ENCODE measurements at places on chromosomes 2 and 18.

DNA sequence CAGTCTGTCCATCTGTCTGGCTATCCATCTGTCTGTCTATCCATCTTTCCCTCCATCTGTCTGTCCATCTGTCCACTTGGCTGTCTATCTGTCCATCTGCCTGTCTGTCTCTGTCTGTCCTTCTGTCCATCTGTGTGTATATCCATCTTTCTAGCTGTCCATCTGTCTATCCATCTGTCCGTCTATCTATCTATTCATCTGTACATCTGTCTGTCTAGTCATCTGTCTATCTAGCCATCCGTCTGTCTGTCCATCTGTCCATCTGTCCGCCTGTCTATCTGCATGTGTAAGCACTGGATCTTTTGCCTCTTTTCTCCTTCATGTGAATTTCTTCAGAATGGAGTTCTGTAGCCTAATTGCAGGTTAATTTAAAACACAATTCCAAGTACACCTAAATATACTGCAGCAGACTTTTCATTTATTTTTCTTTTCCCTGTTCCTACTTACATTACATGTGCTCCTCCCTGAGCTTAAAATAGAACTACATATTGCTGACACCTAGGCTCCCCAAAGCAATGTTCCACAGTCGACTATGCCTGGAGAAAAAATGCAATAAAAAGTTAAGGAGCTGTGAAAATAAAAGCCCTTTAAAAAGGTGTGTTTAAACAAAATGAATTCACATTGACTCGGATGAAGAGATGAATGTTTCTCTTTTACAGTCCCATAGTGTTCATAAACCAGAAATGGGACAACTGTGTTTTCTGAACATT is 37.4 kb upstream of the TXNDC2 start:
- DNase-seq, result no peak

DNA sequence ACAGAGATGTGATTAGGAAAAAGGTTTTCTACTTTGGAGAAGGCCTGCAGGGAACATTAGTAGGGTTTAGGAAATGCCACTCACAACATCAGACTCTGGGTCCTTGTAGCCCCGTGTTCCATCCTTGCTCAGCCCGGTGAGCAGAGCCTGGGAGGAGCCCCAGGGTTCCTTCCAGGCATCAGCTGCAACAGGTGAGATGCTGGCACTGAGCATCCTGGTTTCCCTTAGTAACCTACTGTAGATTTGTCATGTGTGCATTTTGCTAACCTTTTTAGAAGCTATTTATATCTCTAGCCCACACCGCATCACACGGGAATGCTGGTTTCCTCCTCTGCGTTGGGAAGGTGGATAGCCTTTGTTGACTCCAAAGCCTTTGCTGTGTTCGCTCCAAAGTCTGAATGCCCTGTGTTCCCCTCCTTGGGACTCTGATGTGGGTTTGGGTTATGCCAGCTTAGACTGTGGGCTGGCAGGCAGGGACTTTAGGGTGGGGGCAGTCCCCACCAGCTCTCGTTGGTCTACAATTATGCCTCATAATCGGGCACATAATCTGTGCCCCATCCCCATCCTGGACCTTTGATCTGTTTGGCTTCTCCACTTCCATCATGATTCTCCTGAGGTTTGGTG is 69.3 kb downstream of the TMEM247 start:
- no peak for DNase-seq

DNA sequence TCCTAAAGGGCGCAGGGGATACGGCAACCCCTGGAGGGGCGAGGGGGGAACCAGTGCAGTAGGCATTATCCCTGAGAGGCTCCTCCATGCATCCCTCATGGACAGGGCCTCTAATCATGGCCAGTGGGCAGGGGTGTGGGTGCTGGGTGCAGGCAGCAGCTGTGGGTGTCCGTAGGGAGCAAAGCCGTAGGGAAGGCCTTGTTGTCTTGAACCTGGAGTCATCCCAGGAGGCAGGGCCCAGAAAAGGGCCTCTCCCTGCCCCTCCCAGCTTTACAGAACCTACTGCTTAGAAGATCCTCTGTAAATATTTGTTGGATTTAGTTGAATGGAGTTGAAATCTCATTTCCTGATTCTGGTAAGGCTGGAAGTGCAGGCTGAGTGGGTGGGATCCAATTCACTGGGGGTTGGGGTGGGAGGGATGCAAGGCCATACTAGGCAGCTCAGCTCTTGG is 207.0 kb upstream of the HAAO start:
- DNase-seq, result no peak

GRCh38 chr2:119638685-119639554 is 40.1 kb upstream of the TMEM177 start:
- DNase-seq, result peak; percentile 59

- DNase-seq, result no peak
Observed at GRCh38 chr2:121722479-121722878, 14.2 kb downstream of the NIFK start.

- DNase-seq, result no peak
Observed at GRCh38 chr2:239710953-239711861, 310.4 kb upstream of the HDAC4 start.

- DNase-seq, result no peak
Observed at GRCh38 chr2:101872480-101872879, 119.3 kb upstream of the IL1R2 start.

DNA sequence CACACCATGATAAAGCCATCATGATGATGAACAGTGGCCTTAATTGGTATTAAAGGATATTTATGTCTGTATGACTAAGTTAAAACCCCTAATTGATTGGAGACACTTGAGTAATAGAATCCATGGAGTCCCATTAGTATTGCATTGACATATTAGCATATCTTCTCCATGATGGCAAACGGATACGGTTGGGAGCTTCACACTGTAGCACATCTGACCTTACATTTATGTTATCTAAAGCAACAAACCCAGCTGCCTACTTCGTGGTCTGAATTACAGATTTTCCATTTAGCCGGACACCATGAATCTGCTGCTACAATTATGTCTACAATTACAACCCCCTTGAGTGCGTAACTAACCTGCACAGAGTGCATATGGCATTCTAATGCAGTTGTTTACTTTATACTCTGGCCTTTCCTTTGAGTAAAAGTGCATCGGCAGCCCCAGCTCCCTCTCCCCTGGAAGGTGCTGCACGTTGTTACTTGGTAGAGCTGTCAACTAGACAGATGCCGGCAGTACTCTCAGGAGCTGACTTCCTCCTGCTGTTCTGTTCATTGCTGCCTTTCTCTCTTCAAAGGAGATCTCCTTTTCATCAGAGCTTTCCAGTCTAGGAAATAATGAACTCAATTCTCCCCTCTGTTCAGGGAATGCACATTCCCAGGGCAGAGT is 92.1 kb downstream of the LRRC30 start:
- DNase-seq, result no peak

DNA sequence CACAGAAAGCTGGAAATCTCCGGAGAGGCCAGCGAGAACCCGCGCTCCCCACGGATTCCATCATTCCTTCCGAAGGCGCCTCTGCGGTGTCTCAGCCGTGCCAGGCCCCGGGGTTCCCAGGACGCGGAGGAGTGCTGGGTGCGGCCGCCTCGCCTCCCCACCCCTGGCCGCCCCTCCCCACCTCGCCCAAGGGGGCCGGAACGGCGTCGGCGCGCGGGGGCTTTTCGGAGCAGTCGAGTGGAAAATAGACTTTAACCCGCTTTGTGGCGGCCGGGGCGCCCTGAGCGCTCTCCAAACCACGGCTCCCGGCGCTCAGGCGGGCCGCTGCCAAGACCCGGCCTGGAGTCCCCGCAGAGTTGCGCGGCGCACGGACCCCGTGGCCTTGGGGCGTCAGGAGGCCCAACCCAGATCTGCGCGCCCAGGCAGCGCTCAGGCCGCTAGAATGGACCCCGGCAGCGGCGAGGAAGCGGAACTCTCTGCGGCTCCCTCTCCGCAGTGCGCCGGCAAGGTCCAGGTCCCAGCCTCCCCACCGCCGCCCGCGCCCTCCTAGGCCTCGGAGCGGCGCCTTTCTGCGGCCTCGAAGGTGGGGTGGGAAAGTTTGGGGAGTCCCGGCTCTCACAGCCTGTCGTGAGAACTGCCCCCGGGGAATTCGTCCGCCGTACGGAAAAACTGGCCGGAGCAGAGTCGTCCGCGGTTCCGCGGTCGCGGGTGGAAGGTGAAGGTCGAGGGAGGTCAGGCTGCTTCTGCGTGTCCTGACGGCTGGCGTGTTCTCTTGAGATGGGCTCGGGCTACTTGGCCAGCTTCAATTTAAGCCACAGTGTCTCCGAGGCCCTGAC is 1.2 kb upstream of the EMX1 start:
- no peak for DNase-seq

- DNase-seq, result no peak
Observed at GRCh38 chr2:217430916-217431576, 571.2 kb upstream of the TNP1 start.

DNA sequence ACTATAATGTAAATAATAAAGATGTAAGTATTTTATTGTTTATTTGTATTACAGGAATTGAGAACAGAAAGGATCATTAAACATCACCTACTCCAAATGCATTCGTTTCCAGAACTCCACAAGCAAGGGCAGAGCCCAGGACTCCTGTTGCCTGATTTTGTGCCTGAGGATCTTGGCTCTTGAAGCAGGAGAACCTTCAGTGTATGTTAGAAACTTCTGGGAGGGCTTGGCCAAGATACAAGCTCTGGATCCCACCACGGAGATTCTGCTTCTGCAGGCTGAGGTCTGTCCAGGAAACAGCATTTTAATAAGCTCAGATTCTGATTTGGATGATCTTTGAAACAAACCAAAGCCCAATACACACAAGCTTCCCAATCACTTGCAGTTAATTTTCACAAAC is 142.4 kb upstream of the SOX11 start:
- no peak for DNase-seq

DNA sequence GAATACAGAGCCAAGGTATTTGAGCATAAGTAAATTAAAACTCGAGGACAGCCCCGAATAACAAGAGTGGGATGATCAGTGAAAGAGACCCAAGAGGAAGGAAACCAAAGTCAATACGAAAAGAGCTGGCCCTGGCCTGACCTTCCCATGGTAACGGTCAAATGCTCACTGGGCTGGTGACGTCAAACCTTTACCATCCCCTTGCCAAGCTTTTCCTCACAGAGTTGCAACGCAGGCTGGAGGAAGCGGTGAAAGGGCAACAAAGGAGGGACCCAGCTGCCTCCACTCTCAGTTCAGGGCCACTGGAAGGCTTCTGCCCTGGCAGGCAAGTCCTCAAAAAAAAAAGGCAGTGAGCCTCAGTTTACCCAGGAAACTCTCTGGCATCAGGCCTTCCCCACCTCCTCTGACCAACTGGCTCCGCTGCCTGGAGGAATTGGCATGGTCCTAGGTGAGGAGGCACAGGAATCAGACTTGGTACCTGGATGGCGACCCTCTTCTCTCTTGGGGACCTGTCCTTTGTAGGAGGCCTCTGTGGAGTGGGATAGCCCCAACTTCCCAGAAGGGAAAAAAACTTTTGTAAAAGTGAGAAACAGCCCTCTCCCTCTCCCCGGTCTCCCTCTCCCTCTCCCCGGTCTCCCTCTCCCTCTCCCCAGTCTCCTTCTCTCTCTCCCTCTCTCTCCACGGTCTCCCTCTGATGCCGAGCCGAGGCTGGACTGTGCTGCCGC is 212.4 kb downstream of the ANAPC1 start:
- DNase-seq, result no peak

DNA sequence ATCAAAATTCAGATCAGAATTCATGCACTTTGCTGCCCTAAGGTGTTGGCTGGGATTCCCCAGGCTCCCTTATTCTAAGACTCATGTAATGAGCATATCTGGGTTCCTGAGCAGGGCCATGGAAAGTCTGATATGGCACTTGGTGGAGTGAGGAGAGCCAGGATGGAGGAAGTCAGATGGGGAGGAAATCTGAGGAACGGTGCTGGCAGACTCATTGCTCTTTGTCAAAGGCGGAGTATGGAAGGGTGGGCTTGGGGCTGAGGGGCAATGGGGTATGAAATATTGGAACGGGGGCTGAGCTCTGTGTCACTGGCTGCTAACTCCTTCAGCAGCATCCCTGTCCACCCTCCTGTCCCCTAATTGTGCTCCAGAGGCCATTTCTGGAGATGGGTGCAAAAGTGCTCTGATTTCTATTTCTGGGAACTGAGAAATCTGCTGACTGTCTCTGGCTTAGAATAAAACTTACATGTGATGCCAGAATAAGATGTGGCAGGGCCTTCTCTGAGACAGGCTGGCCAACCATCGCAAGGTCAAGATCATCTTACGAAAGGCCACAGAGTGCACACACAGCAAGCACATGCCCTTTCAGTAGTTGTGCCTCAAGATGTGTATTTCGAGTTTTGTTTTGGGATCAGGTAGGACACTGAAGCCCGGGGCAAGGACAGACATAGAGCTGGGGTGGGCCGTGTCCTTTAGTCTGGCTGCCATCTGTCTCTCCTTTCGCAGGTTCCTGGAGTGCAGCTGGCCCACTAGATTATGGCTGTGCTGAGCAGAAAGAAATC is 480.0 kb upstream of the HS6ST1 start:
- DNase-seq, result no peak

- no peak for DNase-seq
Observed at GRCh38 chr18:13151656-13152055, 66.9 kb upstream of the LDLRAD4 start.

DNA sequence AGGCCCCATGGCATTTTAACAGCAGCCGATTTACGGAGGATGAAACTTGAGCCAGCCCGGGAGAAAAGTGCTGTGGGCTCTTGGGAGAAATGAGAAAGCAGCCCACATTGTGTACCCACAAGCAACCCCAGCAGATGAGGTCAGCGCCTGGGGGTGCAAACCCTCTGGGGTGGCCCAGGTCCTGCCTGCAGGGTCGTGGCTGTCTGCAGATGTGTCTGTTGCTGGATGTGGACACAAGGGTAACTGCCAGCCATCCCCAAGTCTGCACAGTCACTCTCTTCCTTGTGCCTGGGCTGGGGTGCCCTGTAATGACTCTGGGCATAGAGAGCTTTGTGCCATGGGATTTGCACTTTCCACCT is 170.8 kb downstream of the PRKCE start:
- DNase-seq, result no peak

GRCh38 chr2:230932556-230933511 is 7.8 kb upstream of the GPR55 start:
- DNase-seq, result no peak

DNA sequence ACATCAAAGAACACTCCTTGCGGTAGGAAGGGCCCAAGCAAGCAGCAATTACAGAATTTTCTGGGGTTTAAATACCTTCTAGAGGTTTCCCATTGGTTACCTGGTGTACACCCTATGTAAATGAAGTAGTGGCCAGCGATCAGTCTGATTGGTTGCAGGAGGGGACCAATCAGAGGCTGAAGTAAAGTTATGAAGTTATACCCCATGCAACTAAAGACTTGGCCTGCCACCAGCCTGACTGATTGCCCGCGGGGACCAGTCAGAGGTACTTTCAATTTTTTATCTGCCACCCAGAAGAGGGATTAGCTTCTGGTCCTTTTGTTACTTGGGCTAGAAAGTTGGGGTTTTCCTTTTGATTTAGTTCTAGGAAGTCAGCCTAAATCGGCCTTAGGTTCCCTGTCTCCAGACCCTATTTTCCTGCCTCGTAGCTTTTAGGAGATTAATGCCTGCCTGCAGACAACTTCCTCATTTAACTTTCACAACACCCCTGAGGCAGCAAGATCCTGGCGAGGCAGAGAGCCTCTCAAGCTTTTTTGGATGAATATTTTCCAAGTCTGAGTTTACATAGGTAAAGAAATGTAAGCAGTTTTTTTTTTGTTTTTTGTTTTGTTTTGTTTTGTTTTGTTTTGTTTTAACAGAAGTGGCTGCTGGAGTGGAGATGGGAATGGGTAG is 1.5 kb upstream of the DGUOK start:
- no peak for DNase-seq

Data from astrocyte of the cerebellum (primary cell).